ENCODE measurements at places on chromosomes 2 and 18.

GRCh38 chr2:130756874-130757668 is 1.7 kb downstream of the AMER3 start:
- no peak for DNase-seq

- no peak for DNase-seq
These were observed 110.6 kb upstream of the ACVR1 start for GRCh38 chr2:157986761-157987160.

GRCh38 chr2:26720322-26721114 is 28.0 kb downstream of the KCNK3 start:
- no peak for DNase-seq

GRCh38 chr2:241087420-241088268 is 14.4 kb downstream of the MTERF4 start:
- DNase-seq = no peak

GRCh38 chr2:166334805-166335204 is 40.9 kb downstream of the SCN9A start:
- DNase-seq = no peak

- DNase-seq = no peak
These were observed 23.6 kb downstream of the FAM171B start for GRCh38 chr2:186717320-186718007.

- DNase-seq = no peak
These were observed 18.0 kb downstream of the REL start for GRCh38 chr2:60899230-60899891.

GRCh38 chr2:74227646-74228045 is 29.2 kb downstream of the MTHFD2 start:
- DNase-seq = no peak

DNA sequence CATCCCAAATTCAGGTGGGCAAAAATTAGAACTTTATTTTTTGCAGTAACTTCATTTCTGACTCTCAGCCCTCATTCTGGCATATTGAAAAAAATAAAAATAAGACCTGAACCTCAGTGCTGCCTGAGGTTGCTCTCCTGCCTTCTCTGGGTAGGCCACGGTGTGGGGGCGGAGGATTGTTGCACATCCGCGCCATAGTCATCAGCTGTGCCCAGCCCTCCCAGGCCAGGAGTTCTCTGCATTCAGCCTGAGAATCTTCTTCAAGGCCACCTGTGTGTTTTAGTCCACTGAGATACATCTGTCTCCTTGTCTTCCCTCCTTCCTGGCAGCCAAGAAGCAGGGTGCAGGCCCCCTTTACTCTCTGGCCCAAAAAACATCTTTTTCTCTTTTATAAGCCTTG is 94.7 kb downstream of the ARMC9 start:
- DNase-seq = no peak

- no peak for DNase-seq
These were observed 567.4 kb downstream of the ARHGAP15 start for GRCh38 chr2:143696651-143697050.

GRCh38 chr2:177756336-177756735 is 316.2 kb downstream of the PDE11A start:
- DNase-seq = no peak

GRCh38 chr2:76953733-76954347 is 568.3 kb downstream of the LRRTM4 start:
- DNase-seq = no peak

DNA sequence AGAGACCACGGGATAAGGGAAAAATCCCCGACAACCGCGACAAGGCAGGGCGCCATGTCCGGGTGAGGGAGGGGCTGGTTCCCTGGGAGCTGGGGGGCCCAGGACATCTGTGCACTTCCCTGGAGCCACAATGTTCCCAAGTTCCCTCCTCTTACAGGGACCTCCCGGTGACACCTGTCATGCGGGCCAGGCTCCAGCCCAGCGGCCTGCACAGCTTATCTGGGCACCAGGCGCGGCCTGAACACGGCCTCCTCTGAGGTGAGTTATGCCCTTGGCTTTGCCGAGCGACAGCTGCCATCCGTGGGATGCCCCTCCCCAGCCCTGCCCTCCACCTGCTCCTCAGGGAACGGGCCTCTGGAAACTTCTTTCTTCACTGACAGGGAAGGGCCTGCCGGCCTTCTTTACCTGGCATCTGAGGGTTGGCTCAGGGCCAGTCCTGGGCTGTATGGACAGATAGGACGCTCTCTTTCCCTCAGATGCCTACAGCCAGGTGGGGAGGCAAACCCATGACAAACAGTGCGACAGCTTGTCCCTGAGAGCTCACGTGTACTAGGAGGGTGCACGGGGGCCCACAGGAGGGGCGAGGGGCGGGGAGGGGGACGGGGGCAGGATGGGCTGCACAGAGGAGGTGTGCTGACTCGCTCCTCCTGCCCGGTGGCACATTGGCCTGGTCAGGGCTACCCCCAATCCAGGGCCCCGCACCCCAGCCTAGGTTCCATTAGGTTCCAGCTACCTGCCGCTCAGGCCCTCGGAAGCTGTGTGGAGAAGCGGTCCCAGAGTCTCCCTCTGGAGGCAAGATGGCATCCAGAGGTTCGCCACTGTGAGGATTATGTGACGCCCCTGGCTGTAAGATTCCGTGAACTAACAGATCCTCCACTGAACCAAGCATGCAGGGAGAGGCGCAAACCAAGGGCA is 34.9 kb upstream of the HPCAL1 start:
- DNase-seq = no peak

DNA sequence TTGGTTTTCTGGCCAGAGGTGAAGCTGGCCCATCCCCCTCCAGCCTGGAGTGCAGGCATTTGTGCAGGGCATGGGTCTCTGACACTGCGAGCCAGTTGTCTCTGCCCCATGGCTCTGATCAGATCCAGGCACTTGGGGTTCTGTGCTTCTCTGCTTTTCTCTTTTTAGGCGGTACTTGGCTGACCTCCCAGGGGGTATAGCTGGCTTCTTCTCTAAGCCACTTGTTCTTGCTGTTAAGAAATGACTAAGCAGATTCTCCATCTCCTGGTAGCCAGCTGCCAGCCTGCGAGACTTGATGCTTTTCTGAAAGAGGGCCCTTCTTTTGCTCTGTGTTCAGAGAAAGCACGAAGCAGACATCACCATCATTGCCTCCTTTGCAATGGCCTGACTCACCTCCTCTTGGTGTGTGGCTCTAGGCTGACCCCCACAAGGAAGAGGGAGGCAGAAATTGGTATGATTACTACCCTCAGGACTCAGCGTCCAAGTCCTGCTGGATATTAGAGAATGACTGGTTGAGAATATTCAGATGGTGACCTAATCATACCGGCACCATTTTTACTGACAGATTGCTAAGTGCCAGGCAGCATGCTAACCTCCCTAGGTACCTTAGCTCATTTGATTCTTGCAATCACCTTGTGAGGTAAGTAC is 32.7 kb downstream of the TNP1 start:
- DNase-seq = no peak

DNA sequence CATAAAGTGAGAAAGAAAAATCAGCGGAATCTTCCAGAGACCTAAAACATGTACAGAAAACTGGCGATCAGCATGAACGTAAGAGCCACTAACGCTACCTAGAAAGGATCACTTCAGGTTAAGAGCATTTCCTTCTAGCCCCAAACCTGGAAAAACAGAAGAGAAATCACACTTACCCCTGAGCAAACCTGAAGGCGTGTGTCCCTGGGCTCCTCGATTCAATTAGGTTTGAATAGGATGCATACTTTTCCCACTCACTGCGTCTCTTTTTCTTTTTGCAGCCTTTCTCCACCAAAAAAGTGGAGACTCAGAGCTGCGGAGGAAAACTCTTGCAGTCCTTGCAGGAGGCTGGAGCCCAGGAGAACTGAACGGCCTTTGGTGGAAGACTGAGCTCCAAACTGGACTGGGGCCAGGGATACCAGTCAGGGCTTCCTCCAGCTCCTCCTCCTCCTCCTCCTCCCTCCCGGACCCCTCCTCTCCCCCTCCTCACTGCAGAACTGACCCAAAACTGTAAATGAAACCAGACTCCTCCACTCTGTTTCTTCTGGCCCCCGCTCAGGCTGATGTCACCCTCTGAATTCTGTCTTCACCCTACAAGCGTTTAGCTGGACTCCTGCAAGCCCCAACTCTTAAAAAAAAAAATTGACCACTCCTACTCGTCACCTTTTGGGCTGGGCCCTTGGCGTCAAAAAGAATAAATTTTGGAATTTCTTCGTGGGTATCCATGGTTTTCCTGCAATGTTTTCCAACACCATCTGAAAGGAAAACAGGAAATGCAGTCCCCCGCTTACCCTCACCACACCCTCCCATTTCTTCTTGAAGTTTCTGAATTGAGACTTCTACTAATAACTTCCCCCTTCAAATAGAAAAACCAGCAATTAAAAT is at the start of gene COL6A3:
TSS of gene COL6A3 (minus strand) at position 388 of the 885 bp plus-strand sequence. CDS start 17,347 bp downstream, outside the sequence.
- no peak for DNase-seq

GRCh38 chr2:37855283-37856041 is 69.6 kb upstream of the RMDN2 start:
- DNase-seq = no peak

DNA sequence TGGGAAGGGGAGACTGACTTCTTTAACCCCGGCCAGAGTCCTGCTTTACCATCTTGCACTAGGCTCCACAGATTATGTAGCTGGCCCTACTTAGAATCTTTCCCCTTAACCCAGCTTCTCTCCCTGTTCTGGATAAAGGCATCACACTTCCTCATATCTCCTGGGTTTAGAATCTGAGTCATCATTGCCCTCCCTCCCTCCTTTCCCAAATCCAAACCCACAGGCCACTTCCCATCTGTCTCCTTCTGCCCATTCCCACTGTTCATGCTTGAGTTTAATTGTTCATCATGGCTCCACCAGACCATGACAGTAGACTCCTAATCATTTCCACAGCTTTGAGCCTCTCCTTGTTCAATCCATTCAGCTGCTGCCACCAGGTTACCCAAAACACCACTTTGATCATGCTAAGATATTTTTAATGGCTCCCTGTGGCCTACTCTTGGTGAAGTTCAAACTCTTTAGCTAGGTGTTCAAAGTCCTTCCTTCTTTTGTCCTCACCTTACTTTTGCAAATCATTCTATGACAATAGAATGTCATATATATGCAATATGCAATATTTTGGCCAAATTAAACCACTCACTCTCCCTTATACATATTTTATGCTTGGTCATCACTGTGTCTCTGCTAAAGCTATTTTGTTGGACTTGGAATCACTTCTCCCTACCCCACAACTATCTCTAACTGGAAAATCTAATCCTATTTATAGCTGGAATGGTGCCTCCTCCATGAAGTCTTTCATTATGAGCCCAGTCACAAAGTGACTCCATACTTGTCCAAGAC is 5.5 kb downstream of the PDE11A start:
- no peak for DNase-seq

DNA sequence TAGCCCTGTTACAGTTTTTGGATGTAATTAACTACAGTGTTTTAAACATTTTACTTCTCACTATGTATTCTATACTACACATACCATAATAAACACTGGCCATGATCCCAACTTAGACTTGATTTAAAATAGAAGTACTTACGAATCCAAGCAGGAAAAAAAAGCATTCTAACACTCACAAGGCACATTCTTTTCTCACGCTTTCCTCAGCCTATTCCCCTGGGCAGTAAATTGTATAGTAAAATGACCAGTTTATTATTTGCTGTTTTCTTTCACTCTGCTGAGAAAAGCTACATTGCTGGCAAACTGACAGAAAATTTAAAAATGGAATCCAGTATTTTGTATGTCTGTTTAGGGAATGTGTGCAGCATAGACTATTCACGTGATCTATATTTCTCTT is 2.8 kb upstream of the TANC1 start:
- no peak for DNase-seq

GRCh38 chr2:241929551-241930490 is 60.3 kb downstream of the RTP5 start:
- no peak for DNase-seq

DNA sequence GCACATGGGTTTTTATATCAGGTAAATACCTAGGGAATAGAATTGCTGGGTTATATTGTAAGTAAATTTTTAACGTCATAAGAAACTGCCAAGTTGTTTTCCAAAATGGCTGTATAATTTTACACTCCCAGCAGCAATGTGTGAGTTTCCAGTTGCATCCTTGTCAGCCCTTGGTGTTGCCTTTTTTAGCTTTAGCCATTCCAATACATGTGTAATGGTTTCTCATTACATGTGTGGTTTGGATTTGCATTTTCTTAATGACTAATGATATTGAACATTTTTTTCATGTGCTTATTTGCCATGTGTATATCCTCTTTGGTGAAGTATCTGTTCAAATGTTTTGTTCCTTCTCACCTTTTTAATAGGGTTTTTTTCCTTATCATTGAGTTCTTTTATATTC is 70.8 kb downstream of the ABI2 start:
- DNase-seq = no peak

DNA sequence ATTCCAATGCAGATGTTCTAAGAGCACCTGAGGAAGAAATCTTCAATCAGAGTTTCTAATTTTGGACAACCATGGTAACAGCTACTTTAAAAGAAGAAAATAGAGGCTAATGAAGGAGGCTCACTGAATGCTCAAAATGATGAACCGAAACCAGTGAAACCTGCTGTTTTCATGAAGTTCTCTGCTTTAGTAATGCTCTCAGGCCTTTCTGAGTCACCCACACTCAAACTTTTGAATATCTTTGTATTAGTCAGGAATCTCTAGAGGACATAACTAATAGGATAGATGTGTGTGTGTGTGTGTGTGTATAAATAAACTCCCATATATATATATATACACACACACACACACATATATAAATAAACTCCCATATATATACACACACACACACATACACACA is 76.9 kb upstream of the RIT2 start:
- DNase-seq = no peak
